GM19239 (cell line): ENCODE measurements at places on chromosomes 12 and 14.
A peak's percentile ranks its signal among the peaks of the same experiment; 100 is the strongest.

DNA sequence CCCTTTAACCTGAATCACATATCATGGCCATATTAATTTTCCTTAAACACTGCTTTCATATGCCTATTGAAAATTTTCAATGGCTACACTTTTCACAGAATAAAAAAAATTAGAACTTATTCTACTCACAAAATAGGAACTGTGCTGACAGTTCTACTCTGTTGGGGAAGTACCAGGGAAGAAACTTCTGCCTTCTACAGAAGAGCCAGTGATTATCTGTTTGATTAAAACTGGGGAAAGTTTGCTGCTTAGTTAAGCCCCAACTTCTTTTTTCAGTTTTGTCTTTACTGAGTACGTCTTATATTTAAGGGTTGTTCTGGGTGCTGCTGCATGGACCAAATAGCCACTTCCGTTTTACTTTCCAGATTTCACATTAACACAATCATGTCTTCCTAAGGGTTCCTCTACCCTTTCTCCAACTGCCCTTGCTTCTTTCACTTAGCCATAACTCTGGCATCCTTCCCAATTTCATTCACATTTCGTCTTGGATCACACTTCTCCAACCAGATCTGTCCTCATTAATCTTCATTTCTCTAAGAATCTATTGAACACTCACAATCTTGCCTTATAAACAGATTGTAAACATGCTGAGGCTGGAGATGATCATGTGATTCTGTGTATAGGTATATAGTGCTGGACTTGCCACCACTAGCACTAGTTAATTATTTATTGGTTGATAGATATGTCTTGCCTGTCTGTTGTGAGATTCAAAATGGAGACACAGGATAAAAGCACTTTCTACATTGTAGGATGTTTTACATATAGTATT lies 1.9 kb upstream of the SEL1L start:
- no peak for DNase-seq

GRCh38 chr14:72603639-72604038 lies 290.3 kb downstream of the DPF3 start:
- DNase-seq: no peak

GRCh38 chr14:53947094-53947445 lies 9.6 kb downstream of the BMP4 start:
- DNase-seq: no peak

- no peak for DNase-seq
Measured at GRCh38 chr12:6322352-6322751, 11.9 kb downstream of the PLEKHG6 start.

GRCh38 chr14:93240678-93241000 lies 33.6 kb downstream of the UBR7 start:
- DNase-seq: no peak

DNA sequence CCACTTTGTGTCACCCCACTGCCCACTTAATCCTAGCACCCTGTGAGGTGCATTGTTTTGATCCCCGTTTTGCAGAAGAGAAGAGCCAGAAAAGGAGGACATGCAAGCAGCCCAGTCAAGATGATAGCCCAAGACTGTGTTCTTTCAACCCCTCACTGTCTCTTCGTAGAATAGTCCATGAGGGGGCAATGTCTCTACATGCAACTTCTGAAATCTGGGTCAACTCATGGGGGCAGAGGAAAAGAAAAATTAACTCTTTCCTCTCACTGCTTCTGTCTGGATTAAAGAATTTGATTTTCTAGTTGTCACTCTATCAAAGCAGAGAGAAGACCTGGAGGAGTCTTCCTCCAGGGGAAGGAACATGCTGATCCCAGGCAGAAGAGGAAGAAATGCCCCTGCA lies 229.6 kb upstream of the NOS1 start:
- no peak for DNase-seq

GRCh38 chr12:123119808-123120207 lies 31.1 kb downstream of the PITPNM2 start:
- peak; percentile 67 for DNase-seq

DNA sequence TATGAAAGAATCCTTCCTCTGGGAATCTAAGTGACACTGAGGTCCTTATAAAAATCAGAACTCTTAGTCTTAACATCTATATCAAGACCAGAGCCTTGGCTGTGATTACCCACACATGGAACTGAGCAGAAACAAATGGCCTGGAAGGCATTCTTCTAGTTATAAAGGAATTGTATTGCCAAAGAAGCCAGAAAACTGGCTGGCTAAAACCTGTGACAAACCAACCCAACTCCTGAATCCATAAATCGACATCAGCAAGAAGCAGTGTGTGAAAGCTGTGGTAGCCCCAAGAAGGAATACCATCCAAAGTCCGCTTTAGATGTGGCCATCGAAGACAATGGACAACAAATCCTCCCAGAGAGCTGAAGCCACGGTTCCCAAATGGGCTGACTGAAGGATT lies 97.9 kb upstream of the CCDC91 start:
- DNase-seq: no peak

GRCh38 chr14:75393794-75394193 lies 34.0 kb upstream of the JDP2 start:
- no peak for DNase-seq

- no peak for DNase-seq
Measured at GRCh38 chr12:122969676-122970075, 3.4 kb upstream of the ABCB9 start.

GRCh38 chr14:102417001-102417431 lies 54.3 kb downstream of the TECPR2 start:
- DNase-seq: no peak

DNA sequence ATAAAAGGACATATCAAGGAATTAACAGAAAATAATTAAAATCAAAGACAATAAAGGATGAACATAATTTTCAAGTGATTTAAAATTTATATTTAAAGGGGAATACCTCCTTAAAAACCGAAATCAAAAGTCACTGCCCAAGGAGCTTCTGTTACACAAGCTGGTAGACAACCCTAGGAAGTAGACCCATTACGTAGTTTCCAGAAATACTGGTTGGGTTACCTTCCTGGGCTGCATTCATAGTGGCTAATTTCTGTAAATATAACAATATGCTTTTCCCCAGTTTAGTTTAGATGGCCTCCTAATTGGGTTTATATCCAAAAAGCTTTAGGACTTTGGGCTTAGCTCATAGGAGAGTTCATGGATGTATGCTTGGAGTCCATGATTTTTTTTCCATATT lies 2.1 kb upstream of the EDDM3A start:
- no peak for DNase-seq

DNA sequence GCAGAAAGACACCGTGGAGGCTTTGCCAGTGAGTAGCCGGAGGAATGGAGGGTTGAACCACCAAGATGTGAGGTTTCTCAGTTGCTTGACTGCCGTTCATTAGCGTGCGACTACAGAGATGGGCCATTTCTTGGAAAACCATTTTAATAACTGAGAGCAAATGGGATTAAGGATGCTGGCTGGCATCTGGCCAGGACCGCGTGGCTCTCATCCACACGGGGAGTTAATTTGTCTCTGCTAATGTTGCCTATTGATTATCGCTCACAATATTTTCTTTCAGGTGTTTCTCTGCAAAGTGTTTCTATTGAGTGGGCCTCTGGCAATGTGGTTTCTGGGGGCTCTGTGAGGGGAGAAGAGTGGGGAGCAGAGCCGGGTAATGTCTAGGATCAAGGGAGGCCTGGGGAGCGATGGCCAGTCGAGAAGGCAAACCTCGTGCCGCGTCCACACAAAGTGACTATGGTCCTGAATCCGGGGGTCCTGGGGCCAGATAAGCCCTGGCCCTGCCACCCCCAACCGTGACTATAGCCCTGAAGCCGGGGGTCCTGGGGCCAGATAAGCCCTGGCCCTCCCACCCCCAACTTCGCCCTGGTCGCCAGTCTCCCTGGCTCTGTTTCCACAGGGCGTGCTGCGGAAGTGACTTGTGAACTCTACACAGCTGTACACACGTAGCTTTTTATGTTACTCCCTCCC lies 110.6 kb downstream of the PRMT8 start:
- no peak for DNase-seq

DNA sequence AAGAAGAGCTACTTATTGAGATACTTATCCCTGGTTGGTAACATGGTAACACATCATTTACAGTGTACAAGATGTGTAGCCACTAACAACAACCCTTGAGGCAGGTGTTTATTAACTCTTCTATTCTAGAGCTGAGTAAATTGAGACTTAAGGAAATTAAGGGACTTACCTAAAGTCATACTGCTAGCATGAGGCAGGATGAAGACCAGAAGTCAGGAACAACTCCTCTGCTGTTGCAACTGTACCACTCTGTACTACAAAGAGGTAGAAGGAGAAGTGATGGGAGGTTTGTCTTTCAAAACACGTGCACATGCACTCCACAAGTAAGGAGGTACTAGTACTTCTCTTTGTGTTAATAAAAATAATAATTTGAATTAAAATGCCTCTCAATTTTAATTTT lies 79.9 kb downstream of the LLPH start:
- no peak for DNase-seq

DNA sequence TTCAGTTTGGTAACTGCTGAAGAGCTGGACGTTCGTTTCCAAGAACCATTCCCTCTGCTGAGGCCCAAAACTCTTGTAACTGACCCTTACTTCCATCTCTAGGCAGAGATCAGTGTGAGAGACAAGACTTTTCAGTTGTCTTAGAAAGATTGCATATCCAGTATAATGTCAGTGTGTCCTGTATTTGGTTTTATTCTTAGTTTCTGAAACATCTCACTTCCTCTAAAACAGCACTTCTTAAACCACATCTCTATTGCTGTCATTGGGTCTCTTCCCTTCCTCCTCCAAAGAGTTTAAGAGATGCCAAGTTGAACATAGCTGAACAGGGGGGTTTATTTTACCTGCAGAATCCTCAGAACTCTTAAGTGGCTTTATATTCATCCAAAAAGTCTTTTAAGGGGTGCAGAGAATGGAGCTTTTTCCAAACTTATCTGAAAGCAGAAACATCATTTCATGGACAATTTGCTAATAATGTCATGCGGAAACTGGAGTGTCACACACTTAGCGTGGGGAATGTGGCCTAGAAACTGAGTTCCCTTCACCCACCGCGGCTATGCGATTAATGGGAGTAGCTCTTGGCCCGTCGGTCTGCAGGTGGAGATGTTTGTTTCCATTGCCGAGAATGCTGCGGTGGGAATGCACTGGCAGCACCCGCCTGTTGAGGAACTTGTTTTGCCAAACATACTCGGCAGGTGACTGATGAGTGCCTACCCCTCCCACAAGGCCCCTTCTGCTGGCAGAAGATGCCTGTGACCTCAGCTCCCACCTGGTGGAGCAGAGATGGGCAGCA lies 148.2 kb downstream of the ADGRD1 start:
- peak; percentile 62 for DNase-seq

- DNase-seq: no peak
Measured at GRCh38 chr14:101535232-101535631, 26.1 kb upstream of the DIO3 start.

DNA sequence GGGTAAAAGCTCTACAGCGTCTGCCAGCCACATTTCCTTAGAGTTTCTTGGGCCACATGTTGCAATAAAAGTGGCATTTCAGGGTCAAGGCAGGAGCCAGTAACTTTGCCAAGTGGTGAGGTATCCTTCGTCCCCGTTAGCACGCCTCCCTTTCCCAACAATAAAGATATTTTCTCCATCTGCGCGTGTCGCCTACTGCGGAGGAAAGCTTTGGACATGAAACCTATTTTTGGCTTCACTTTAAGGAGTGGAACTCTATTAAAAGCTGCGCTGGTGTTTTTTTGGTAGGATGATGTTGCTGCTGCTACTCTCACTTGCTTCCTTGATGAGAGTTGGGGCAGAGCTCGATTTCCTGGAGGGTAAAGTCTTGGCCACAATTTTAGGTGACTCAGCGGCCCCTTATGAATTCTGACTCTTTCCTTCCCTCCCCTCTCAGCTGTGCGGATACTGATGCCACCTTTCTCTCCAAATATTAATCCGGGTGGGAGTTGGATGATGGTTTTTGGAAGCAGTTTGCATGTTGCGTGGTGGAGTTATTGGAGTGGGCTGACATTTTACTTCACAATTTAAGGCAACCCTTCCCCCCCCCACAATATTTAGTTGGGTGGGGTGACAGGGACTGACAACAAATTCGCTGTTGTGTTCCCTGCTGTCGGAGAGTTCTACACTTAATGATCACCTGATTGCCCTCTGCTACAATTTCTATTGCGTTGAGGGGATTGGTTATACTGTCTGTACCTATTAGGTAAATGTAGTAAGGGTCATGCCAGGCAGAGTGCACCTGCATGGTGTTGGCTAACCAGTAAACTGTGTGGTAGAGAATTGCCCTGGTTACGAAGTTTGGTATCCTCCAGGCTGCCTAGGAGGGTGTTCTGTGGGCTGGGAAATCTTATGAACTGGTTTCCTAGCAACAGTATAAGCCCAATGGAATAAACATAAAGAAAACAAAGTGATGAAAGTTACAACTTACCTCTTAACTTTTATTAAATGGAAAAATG lies 1.1 kb downstream of the CCDC91 start:
- no peak for DNase-seq

DNA sequence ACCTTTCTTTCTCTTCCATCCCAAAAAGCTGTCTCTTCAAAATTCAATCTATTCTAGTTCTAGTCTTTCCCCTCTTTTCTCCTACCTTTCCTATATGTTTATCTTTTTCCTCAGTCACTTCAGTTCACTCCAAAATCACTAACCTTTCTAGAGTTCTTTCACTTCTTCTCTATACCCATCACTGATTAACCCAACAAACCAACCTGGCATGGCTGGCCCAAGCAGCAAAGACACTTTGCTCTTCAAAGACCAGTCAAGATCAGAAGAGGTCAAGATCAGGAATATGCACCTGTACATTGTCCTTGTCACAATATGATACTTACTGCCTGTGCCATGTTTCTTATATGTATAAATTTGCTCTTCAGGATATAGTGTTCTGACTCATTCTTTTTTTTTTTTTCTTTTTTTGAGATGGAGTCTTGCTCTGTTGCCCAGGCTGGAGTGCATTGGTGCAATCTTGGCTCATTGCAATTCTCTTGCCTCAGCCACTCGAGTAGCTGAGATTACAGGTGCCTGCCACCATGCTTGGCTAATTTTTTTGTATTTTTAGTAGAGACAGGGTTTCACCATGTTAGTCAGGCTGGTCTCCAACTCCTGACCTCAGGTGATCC lies 112.9 kb downstream of the C12orf42 start:
- DNase-seq: peak; percentile 2

DNA sequence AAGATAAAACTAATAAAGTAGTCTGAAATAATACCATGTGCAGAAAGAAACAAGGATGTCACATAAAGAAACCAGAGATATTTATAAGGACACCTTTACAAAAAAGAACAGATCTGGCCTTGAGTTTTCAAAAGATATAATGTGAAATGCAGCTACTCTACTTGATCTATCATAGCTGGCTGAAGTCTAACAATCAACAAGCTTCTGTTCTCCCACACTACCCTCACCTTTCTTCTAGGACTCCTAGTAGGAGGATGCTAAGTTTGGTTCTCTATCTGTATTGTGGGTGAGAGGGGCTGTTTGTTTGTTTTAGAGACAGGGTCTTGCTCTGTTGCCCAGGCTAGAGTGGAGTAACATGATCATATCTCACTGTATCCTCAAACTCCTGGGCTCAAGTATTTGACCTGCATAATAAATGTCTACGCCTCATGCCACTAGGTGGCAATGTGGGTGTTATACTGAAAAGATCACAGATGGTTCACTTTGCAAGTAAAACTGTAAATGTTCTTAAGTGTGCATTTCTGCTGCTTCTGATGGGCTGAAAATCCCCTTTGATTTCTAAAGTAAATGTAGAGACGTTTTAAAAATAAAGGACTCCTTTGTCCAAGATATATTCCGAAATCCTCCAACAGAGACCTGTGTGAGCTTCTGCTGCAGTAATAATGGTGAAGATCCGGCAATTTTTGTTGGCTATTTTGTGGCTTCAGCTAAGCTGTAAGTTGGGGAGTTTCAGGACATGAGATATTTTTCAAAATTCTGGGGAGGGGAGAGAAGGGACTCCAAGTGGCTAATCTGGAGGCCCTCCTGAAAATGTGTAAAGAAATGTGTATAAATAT lies 269.3 kb downstream of the DAD1 start:
- peak; percentile 9 for DNase-seq
